HCEC 1CT (cell line): ENCODE measurements at places on chromosomes 2 and 18.
A peak's percentile ranks its signal among the peaks of the same experiment; 100 is the strongest.

DNA sequence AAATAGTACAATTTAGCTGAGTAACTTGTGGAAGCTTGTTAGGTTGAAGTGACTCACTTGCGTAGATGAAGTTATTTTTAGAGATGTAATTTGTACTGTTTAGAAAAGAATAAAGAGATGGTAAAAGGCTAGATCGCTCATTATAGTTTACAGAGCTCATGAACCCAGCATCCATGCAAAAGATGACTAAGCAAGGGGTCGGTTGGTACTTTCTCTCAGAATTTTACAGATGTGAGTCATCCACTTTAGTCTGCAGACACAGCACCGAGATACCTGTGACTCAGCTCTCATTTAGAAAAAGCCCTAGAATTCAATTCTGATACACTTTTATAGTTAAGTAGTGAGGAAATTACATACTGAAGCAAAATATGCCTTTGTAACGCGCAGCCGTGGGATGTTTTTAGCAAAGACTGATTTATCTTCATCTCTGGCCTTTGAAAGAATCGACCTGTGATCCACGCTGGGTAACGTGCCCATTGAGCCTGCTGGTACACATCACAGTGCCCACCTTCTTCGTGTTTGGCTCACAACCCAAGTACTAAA, 116.5 kb upstream of the FOSL2 start:
- peak; percentile 99 for DNase-seq

DNA sequence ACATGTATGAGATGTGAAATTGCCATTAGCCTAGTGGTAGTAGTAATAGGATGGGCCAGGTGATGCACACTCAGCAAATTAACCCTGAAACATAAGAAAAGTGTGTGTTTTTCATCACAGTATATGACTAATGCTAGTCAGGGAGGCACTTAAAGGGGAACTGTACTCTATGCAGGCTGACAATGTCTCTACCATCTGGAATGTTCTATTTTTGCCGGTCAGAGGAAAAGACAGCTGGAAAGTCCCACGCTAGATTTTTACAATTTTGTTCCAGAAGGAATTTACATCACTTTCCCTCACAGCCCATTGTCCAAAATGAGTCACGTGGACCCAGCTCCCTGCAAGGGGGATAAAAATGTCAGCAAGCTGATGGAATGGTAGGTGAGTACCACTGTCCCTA, 746.3 kb upstream of the CHAC2 start:
- peak; percentile 61 for DNase-seq

DNA sequence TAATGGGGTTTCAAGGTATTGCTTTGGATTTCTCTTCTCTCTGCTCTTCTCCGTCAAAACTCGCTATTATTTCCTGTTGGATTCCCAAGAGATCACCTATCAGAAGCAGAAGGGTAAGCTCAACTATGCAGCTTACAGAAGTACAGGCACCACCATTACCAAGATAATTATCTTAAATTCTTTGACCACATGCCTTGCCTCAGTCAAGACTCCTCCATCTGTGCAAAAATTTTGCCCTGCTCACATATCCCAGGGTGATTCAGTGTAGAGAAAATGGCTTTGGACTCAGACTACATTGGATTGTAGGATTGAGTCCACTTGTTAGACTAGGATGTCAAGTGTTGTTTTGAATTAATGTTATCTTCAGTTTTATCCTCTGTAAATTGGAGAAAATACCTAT, 698.7 kb downstream of the TDRD15 start:
- no peak for DNase-seq

- peak; percentile 35 for DNase-seq
These were observed 118.2 kb downstream of the SPTBN1 start for GRCh38 chr2:54574107-54574859.

DNA sequence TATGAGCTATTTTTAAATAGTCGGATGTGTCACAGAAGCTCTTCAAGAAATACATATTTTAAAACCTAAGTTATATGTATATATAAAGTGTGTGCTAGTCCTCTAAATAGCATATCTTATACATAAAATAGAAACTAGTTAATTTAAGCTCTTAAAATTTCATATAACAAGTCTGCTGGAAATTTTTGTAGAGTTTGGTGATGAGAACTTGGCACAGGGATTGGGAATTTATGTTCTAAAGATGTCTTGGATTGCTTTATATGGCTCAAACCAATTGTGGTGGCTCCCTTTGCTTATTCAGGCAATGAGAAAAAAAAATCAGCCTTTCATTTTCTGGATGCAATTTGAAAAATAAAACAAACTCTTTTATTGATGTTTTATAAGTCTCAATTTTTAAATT, 142.8 kb upstream of the KCNJ3 start:
- no peak for DNase-seq

DNA sequence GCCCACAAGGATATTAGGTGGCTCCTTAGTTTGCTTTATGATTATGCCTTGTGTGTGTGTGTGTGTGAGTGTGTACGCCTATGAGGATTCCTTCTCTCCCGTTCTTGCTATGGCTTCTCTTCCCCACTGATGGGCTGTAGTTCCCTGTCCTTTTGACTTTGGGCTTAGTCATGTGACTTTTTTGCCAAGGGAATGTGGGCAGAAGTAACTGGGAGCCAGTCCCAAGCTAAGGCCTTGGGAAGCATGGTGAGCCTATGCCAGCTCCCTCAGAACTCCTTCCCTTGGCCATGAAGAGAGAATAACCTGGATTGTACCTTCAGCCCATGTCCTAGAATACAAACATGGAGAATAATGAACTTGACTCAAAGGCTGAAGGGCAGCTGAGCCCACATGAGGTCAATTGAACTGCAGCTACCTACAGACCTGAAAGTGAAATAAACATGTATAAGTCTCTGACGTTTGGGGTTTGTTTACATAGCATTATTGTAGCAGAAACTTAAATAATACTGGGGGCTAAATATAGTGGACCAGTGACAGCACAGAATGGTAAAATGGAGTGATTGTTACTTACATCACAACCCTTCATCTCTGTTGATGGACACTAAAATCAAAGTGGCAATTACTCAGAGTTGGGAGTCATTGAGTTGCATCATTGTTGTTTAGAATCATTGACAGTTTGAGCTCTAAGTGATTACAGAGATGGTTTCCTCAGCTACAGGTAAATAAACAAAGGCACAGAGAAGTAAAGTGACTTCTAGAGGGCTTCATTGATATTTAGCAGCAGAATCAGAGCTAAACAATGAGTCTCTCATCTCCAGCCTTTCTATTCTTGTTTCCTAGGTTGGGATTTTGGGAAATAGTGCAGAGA, 15.3 kb upstream of the IL36G start:
- DNase-seq: no peak

DNA sequence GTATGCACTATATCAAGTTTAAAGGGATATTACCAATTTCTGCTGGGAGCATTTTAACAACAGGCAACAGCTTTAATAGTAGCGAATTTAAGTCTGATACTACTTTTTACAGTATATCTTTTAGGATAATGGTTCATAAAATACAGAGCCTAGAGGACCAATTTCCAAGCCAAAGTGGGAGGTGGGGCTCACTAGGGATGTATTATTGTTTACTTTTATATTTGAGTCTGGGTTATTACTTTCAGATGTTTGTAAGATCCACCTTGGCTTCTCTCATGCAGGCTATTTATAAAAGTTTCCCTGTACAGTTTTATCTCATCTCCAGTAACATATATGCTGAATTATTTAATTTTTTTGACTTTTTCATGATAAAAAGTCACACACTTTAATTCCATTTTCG, 242.0 kb downstream of the CMPK2 start:
- no peak for DNase-seq
